M059J (cell line): ENCODE measurements at places on chromosomes 3 and 15.
A peak's percentile ranks its signal among the peaks of the same experiment; 100 is the strongest.

GRCh38 chr3:141710888-141711616 is 27.0 kb upstream of the RNF7 start:
- peak; percentile 93 for DNase-seq

DNA sequence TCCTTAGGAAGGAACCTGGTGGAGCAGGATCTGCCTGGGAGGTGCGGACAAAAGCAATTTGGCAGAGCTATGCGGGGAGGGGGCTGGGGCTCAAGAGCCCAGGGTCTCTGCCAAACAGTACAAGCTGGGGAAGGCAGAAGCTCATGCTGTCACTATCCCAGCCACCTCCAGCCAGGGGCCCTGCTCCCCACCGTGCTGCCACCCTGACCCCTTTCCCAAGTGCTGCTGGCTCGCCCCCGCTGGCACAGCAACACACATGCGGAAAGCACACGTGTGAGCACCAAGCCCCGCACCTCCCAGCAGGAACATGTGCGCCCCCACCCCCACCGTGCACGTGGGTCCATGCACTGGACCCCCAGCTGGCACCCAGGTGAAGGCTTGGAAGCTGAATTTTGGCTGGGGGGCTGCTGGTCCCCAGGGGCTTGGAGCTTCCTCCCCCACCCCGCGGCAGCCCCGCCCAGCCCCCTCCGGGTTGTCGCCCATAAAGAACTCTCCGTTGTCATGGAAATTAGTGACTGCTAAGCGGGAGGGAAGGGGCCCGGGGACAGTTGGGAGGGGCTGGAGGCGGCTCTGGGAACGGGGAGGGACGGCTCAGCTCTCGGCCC is 742 bp downstream of the CAMKV start:
- DNase-seq: no peak

DNA sequence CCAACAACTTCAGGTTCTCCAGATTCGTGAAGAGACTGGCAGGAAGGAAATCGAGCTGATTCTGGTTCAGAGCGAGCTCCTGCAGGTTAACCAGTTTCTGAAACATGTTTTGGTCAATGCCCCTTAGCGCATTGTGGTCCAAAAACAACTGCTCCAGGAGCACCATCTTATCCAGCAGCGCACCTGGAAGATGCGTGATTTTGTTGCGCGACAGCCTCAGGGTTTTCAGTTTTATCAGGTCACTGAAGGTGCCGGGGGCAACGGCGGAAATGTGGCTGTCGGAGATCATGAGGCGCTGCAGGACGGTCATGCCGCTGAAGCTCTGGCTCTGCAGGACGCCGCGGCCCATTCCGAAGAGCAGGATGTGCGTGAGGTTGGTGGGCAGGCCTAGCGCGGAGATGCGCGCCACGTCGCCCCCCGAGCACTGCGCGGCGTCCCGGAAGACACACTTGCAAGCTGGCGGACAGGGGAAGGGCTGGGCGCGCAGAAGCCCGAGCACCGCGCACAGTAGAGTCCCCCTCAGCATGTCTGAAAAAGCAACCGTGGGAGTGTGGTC is 1.2 kb downstream of the GP5 start:
- DNase-seq: no peak

DNA sequence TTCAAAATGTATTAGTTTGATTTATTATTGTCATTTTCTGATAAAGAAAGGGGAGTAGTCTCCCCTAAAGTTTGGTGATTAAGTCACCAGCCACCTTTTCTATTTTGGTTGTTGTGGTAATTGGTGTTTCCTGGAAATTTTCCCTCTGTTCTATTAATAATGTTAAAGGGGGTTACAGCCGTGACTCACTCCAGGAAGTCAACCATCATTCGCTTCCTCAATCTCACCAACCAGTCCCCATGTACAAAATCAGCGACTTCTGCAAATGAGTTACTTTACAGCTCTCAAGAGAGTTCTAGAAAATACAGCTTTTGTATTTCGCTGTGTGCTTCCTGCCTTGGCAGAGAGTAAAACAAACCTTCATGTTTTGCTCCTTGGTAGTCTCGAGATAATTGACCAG is 285.1 kb downstream of the LPP start:
- peak; percentile 31 for DNase-seq

GRCh38 chr3:178271740-178272387 is 264.4 kb upstream of the KCNMB2 start:
- DNase-seq: no peak

DNA sequence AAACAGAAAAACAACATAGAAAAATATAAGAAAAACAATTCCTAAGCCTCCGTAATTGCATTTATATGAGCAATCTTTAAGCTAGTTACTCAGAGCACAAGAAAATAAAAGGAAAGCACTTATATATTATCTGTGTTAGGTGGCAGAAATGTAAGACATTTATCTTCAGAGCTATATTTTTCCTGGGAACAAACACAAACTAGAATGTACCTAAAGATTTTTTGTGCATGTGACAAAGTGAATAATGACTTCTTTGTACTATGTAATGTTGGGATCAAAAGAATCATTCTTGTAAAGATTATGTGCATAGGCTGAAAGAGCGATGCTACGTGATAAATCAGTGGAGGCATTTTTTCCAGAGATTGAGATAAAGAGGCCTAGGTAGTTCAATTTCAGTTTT is 111.3 kb upstream of the GMNC start:
- no peak for DNase-seq

GRCh38 chr15:62584301-62585235 is 419.5 kb upstream of the C2CD4B start:
- no peak for DNase-seq

DNA sequence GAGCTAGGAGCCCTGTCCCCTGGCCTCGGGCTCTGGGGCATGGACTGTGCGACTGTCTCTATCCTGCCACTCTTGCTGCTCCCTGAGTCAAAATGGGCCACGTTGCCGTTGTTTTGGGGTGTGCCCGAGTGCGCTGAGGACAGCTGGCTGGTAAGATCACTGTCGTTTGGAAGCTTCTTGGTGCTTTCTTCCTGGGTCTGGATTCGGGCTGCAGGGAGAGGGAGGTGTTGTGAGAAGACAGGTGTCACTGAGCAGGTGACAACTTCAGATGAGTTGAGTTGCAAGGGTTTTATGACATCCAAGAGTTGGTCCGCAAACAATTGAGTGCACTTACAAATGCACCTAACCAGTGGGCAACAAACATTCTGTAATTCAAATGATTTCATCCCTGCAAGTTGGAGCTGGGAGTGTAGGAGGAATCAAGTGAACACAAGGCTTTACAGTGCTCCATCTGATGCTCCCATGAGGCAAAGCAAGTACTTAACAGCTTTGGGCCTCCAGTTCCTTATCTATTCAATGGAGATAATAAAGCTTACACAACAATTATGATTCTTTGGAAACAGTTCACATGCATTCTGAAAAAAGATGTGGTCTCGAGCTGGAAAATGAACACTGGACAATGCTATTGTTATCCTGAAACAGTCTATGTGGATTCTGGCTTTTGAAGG is 11.0 kb upstream of the STARD5 start:
- DNase-seq: no peak

GRCh38 chr15:83144771-83145170 is 37.3 kb downstream of the TM6SF1 start:
- DNase-seq: no peak

DNA sequence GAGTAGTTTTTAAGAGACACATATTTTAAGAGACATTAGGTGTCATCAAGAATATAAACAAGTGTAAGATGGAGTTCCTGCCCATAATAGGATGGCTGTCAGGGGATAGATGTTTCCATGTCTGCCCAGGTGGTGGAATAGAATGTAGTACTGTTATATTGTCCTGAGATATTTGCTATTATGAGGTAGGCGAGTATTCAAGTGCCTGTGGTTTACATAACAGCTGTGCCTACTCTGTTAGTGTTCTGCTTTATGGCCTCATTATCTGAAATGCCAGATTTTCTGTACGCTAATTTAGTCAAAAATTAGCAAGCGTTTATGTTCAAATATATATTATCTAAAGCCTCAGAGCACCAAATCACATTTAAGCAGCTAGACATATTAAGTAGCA is 360.2 kb upstream of the ROPN1 start:
- DNase-seq: no peak

- peak; percentile 14 for DNase-seq
These were observed 62.1 kb downstream of the PLXNA1 start for GRCh38 chr3:127044996-127045395.

GRCh38 chr15:88441076-88441730 is 26.0 kb downstream of the MRPL46 start:
- DNase-seq: no peak

DNA sequence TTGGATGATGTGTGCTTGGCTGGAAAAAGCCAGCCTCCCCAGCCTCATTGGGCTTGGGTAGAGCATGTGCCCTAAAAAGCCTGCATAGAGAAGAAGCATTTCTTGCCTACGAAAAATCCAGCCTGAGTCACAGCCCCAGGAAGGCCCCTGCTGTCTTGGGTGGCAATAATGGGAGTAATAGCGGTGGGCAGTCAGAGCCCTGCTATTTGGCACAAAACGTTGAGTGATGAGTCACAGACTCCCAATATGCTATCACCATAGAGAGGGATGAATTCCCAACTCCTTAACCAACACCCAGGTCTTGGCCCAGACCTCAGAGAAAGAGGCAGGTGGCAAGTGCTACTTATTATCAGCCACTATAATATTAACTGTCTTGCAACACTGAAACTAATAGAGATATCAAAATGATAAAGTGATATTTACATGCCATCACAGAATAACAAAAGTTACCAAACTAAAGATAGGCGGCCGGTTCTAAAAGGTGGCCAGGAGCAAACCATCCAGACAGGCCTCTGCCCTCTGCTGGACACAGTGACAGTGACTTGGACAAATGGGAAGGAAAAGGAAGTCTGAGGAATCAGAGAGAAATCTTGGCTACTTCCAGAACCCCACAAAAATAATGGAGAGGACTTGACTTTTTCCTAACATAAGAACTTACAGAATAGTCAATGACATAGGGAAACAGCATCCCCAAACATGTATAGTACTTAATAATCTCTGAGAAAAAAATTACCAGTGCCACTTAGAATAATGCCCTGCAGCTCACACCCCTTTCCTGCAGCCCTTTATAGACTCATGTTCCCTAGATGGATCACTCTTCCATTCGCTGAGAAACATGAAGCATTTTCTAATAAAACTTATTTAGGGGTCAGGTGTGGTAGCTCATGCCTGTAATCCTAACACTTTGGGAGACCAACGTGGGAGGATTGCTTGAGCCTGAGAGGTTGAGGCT is 51.9 kb upstream of the MUC13 start:
- peak; percentile 99 for DNase-seq

DNA sequence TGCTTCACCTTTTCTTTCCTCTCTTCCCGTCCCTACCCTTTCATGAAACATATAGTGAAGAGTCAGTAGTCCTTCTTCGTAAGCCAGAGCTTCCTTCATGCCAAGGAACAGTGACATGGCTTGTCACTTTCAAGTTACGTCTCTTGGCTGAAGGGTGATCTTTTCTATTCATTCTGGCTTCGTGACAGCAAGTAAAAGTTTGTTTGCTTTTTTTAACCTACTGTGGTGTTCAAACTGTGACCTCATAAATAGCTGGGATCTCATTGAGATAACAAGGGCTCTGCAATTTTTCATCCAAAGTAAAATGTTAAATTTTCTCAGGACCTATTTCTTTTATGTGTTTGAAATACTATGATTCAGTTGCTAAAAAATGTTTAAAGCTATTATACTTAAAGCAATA is 10.5 kb downstream of the CDIN1 start:
- DNase-seq: peak; percentile 67

DNA sequence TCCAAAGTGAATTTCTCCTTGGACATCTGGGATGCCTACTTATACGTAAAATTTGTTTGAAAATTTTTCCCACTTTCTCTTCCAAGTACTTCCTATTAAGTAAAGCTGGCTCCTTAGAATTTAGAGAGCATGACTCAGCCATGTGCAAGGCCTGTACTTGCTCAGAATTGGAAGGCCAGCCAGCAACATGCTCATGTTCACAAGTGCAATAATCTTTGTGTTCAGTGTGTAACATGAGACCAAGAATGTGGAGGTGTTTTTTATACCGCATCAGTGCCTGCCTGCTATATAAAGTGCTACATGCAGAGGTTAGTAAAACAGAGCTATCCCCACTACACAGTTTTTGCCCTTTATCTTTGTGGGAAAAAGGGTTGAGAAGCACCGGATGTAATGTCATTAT is 151.9 kb upstream of the FEZF2 start:
- DNase-seq: no peak

- DNase-seq: no peak
These were observed 101.2 kb upstream of the WNT5A start for GRCh38 chr3:55588146-55588765.

DNA sequence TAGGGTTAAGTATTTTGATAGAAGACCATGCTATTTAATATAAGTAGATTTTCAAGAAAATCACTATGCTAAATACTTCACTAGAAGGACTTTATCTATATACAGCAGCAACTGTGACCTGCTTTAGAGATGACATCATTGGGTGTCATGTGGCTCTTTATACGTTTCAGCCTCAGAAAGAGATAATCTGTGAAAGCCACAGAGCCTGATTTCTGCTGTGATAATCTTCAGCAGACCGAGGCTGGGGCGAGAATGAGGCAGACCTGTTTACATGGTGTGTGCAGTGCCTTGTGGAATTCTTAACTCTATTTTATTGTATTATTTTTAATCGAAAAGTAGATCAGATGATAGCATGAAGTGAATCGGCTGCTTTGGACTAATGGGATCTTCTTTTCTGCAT is 471.2 kb downstream of the MFSD1 start:
- no peak for DNase-seq

- peak; percentile 85 for DNase-seq
These were observed at the start of gene RPL39L for GRCh38 chr3:187139126-187139894. RPL39L (minus strand) TSS chr3:187139496; CDS start chr3:187121300, 18,196 bp downstream.

DNA sequence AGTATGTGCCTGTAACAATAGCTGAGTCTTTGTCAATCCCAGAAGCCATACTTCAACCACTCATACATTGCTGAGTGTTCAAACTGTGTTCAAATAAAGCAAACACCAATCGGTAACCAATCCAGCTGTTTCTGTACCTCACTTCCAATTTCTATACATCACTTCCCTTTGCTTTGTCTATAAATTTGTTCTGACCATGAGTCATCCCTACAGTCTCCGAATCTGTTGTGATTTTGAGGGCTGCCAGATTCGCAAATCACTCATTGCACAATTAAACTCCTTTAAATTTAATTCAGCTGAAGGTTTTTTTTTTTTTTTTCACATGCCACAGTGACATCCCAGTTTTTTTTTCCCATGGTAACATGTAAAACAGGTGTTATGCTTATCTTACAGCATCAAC is 870.3 kb downstream of the NAALADL2 start:
- no peak for DNase-seq

DNA sequence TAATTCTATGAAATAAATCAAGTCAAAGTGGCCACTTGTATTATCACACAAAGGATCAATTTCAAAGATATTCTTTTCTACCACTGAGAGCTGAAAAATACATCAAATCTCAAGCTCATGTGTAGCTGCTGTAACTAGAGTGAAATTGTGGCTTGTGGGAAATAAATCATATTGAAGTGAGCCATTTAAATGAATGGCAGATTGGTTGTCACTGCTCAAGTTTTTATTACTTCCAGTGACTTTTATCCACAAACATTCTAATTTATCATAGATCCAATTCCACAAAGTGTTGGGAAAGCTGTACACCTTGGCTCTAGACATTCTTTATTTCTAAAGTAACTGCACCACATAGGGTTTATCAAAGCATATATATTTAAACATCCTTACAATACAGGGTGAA is 285.4 kb downstream of the CNTN3 start:
- DNase-seq: no peak

GRCh38 chr3:160401291-160402095 is 2.0 kb downstream of the SMC4 start:
- DNase-seq: peak; percentile 85

- DNase-seq: no peak
These were observed 213.8 kb upstream of the C2CD4B start for GRCh38 chr15:62378772-62379498.
